ENCODE measurements at places on chromosomes 4 and X. TPM values are rescaled to one million over a fixed set of nuclear protein-coding genes. Genes with fewer than 3 reads are reported as not detected.

GRCh38 chr4:102612824-102613366 is 111.7 kb downstream of the NFKB1 start:
- H3K4me3 ChIP-seq: no peak overlapping the region
- DNase-seq: no peak
- H3K27ac ChIP-seq: peak overlapping the region; percentile 77
- peaks cover 3% of the 10 kb centered on the region for H3K36me3 ChIP-seq

FAM53A gene
- total RNA-seq: 5.2 TPM

DNA sequence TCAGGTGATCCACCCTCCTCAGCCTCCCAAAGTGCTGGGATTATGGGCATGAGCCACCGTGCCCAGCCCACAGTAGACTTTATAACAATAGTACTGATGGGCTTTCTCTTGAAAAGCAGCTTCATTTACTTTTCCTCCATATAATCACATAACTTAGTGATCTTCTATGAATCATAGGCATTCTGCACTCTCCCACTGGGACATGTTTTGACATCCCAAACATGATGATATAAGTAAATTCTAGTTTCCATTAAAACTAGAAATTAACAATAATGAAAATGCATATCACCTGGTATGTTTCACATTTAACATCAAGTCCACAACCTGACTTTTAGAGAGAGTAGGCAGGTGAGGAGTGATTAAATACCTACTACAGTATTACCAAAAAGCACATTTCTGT is 96.5 kb downstream of the CAMK2D start:
- H3K27ac ChIP-seq: no peak overlapping the region
- H3K4me1 ChIP-seq: no peaks in the 10 kb centered on the region
- no peak overlapping the region for H3K4me3 ChIP-seq

GRCh38 chr4:71564775-71565174 is 219.1 kb downstream of the GC start:
- H3K27me3 ChIP-seq: no peaks in the 10 kb centered on the region
- no peak overlapping the region for H3K27ac ChIP-seq
- H3K36me3 ChIP-seq: no peaks in the 10 kb centered on the region
- H3K4me1 ChIP-seq: peaks cover 26% of the 10 kb centered on the region

DNA sequence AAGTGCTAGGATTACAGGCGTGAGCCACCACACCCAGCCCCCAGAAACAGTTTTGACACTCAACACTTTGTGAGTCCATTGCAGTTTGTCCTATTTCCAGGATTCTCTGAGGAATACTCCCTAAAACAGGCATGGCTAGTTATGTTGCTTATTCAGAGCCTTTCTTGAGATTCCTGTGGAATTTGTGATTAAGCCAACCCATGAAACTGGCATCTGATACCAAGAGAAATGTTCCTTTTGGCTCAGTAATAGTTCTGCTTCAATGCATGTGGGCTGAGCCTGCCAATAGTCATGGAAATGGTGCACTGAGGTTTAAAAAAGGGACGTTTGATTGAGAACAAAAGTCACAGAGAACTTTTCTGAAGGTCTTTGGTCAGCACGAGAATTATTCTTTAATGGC is 241.7 kb downstream of the PPP1R2C start:
- H3K4me1 ChIP-seq: no peaks in the 10 kb centered on the region
- no peaks in the 10 kb centered on the region for H3K36me3 ChIP-seq
- no peak overlapping the region for H3K27ac ChIP-seq
- no peaks in the 10 kb centered on the region for H3K27me3 ChIP-seq

Measured in WTC11 (cell line).